NCI-H1048 (cell line): ENCODE measurements at places on chromosomes 12 and 14.

DNA sequence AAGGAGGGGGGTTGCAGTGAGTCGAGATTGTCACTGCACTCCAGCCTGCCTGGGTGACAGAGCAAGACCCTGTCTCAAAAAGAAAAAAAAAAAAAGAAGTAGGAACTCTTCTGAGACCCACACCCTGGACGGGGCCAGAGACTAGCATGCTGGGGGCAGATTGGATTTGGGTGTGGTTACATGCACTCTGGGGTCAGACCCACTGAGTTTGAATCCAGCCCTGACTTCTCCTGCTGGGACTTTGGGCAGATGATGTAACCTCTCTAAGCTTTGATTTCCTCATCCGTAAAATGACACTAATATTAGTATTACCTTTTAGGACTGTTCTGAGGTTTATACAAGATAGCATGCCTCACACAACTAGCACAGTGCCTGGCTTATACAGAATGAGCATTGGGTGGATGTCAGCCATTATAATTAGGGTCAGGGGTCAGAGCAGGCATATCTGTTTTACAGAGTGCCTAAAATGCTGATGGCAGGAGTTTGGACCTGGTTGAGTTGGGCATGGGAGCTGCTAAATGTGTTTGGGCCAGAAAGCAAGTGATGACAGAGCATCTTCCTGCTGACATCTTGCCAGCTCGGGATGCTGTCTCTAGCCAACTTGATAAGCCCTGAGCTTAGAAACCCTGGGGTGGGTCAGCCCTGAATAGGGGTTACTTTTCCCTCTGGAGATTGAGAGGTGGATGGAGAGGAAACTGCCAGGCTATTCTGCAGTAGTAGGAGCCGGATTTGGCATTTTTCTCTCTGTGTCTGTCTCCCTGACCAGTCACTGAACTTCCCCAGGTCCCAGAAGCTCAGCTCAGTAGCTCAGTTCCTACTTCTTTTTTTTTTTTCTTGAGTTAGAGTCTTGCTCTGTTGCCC is 15.5 kb downstream of the TPCN1 start:
- DNase-seq, result no peak

- DNase-seq, result no peak
Measured at GRCh38 chr12:6277982-6278438, 32.5 kb upstream of the PLEKHG6 start.

- no peak for DNase-seq
Measured at GRCh38 chr12:32402946-32403345, 3.6 kb downstream of the FGD4 start.

GRCh38 chr12:49866859-49867569 is 24.1 kb upstream of the BCDIN3D start:
- peak; percentile 2 for DNase-seq

- no peak for DNase-seq
Measured at GRCh38 chr14:56580221-56580711, 668 bp downstream of the TMEM260 start.

DNA sequence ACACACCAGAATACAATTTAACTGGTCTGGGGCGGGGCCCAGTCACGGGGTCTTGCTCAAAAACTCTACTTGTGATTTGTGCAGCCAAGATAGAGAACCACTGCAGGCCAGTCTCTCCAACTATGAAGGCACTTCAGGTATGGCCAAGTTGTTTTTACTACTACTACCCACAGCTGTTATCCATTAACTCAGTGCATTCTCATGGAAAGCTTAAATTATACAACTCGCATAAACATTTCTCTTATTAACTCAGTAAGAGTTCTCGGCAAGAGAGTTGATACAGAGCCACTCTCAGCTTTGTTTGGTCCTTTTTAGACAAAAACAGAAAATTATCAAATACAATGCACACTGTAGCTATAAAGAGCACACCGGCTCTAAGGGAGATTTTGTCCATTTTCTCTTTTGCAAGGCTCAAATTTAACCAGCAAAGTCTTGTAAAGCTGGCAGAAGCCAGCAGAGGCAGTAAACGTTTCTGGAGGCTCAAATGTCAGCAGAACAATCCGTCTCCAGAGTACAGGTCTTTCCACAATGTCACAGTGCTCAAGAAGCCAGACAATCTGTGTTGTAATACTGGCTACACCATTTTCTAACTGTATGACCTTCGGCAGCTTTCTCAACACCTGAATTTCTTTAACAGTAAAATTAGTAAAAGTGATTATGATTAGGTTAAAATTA is 85.9 kb downstream of the PTGER2 start:
- DNase-seq, result no peak

GRCh38 chr12:24795699-24796347 is 153.1 kb downstream of the BCAT1 start:
- no peak for DNase-seq

GRCh38 chr14:96795109-96795828 is 1.9 kb upstream of the VRK1 start:
- DNase-seq, result no peak

- no peak for DNase-seq
Measured at GRCh38 chr12:88957358-88957757, 377.1 kb upstream of the KITLG start.

DNA sequence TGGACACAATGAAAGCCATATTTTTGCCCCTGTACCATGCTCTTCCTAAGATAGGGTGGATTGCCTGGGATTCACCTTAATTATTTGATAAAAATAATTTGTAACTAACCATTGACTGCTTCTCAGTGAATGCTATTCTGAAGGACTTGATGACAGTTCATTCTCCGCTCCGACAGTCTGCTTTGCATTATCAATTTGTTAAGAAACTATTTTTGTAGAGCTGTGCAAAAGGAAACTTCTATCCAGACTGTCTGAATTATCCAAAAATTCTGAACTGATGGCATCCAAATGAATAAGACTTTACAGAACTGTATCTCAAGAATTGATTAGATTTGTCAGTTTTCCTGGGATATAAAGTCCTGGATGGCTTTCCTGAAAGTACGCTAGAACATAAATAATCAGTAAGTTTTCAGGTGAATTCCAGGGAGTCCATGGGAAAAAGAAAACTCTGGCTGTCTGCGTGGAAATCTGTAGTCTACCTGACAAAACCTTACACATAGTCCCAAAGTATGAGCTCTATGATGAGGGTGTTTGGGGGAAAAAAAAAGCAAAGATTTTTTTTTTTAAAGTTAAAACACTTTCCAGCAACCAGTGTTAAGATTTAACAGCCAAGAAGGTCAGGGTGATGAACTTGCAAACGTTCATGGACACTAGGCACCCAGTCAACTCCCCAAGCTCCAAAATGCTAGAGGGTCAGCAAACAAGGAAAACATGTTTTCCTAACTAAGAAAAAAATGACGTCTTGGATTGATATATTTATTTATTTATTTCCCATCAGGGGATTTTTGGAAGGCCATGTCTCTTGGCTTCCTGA is 291.1 kb upstream of the TBX3 start:
- no peak for DNase-seq

GRCh38 chr12:132522592-132523380 is 32.8 kb downstream of the FBRSL1 start:
- no peak for DNase-seq

- DNase-seq, result no peak
Measured at GRCh38 chr12:13030541-13031291, 13.5 kb upstream of the FAM234B start.

- no peak for DNase-seq
Measured at GRCh38 chr12:131753005-131753404, 42.1 kb downstream of the SFSWAP start.

GRCh38 chr14:22531451-22532344 is 57.3 kb downstream of the DAD1 start:
- no peak for DNase-seq

GRCh38 chr14:53048631-53049030 is 97.8 kb upstream of the FERMT2 start:
- DNase-seq, result no peak

- DNase-seq, result no peak
Measured at GRCh38 chr12:53493610-53494391, 5.5 kb downstream of the MAP3K12 start.

GRCh38 chr12:80056845-80057244 is 42.5 kb upstream of the OTOGL start:
- DNase-seq, result no peak

GRCh38 chr12:130574402-130574801 is 141.7 kb downstream of the RIMBP2 start:
- no peak for DNase-seq

DNA sequence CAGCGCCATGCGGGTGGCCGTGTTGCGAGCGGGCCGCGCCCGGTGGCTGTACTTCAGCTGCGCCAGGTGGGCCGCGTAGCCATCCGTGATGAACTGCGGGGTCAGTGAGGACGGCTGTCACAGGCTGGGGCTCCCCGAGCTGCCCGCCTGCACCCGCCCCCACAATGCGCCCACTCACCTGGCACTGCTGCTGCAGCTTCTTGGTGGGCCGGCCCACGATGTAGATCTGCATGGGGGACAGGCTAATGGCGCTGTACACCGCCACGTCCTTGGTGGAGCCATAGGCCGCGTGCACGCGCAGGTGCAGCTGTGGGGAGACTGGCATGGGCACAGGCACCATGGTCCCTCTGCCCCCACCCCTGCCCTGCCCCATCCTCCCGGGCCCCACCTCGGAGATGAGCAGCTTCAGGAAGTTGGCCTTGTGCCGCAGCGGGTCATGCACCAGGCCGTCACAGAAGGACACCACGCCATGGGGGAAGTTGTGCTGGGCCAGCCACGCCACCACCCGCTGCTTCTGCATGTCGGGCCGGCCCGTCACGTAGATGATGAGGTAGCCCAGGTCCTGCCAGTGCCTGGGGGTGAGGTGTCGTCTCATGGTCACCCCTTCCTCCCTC is 5.9 kb downstream of the ARL6IP4 start:
- DNase-seq, result no peak

GRCh38 chr12:54546511-54546910 is 2.9 kb upstream of the PDE1B start:
- no peak for DNase-seq

DNA sequence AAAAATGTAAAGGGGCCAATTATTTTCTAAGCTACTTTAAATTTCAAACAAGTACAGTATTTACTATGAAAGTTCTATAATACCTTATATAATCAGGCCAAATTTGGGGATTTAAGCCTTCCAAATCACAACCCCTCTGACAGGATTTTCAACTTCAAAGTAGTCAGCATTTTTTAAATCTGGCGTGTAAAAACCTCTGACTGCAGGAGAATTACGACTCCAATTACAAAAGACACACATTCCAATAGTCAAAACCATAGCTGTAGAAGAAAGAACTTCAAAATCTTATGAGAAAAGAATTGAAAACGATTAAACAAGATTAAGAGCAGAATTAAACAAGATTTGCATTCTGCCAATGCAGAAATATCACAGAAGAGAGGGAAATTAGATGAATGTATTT is 12.7 kb downstream of the OSBPL8 start:
- no peak for DNase-seq

GRCh38 chr14:55580470-55581341 is 699 bp downstream of the KTN1 start:
- no peak for DNase-seq

DNA sequence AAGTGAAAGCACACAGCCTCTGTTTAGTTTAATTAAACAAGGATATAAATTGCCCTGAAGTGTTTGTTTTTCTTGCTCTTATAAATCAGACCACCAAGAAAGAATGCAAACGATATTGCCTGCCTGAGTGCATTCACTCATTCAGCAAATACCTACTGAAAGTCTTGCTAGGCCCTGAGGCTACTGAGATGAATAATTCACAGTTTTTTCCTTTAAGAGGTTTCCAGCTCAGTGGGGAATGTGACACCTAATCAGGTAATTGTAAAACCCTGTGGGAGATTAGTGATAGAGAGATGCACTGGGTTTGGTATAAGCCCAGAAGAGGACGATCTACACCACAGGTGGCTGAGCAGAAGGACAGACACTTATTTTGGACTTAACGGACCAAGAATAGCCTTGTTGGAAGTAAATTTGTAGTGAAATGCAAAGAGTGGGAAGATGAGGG is 151.4 kb downstream of the SLC35F4 start:
- no peak for DNase-seq

DNA sequence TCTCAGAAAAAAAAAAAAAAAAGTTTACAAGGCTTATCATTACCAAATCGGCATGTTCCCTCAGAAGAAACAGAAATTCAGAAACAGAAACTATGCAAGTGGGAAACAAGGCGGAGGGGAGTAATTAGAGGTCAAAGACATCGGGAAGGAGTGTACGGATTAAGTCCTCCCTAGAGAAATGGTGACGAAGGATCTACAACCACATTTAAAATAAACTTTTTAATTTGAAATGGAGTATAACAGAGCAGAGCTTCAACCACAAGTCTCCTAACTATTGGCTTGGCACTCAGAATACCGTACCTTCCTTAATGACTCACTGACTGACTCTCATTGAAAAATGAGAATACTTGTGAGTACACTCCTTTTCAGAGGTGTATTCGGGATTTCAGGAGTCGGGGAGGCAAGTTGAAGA is 908 bp downstream of the ENTPD5 start:
- DNase-seq, result no peak

DNA sequence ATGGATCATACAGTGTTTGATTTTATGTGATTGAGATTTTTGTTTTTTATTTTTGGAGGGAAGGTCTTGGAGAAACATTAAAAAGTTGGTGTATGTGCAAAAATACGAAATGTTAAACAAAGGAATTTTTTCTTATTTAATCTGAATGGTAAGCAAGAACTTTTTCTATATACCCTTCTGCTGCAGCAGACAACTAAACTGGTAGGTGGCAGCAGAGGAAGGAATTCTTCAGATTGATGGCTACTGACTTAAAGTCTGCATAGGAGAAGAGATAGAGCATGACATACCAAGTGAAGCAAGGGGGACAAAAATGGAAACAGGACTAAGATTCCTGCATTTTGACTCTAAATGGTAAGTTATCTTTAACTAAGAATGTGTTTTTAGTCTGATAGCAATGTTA is 42.0 kb upstream of the A2ML1 start:
- DNase-seq, result no peak

DNA sequence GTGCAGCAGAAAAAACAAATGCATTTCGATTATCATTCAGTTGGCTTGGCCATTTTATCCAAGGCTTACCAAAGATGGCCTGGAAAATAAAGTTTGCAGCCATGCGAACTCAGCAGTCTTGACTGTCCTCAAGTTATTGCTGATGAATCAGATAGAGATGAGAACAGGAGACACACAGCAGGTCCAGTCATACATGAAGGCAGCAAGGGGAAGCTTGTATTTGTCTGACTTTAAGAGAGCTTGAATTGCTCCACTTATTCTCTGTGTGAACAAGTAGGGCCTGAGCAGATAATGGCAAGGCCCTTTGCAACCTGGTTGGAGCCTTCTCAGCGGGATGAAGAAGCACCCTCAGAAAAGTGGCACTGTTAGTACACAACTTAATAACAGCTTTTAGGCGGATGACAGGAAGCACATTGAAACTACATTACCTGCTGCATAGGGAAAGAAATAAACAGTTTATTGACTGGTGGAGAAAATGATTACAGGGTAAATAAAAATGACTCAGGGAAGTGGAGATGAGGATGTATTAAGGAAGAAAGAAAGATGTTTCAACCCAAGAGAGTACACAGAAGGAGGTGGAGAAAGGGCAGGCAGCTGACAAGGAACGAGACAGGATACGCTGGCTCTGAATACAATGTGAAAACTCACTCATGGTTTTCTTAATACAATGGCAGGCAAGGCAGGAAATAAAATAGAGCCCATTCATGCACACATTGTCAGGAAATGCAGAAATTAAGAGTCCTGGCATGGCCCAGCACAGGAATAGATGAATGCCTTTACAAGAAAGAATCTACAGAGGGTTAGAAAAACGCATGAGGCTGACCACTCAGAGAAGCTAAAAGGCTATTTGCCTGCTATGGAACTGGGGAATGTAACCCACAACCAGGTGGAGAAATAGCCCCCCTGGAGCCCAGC is 128.4 kb downstream of the GALC start:
- no peak for DNase-seq

- no peak for DNase-seq
Measured at GRCh38 chr14:51792809-51793208, 67.6 kb upstream of the GNG2 start.
